ENCODE measurements at places on chromosomes 6 and 20. TPM values are rescaled to one million over a fixed set of nuclear protein-coding genes. Genes with fewer than 3 reads are reported as not detected.

Gene LY6G6F
- total RNA-seq = not detected

Gene GGT7
- 12.7 TPM for total RNA-seq

Gene PTCRA
- total RNA-seq = not detected

Gene ALDH8A1
- 0.29 TPM for total RNA-seq

Gene EPHA7
- not detected for total RNA-seq

Gene LPIN3
- total RNA-seq = 10.3 TPM

Gene TCEA2
- 31.5 TPM for total RNA-seq

Gene UBE3D
- total RNA-seq = 9.7 TPM

Gene TCF15
- not detected for total RNA-seq

Gene RGS17
- 1.4 TPM for total RNA-seq

Gene RAB22A
- total RNA-seq = 26.2 TPM

Gene EYS
- total RNA-seq = under 0.01 TPM

Gene UNC5CL
- under 0.01 TPM for total RNA-seq

Gene DZANK1
- total RNA-seq = 1.5 TPM

DNA sequence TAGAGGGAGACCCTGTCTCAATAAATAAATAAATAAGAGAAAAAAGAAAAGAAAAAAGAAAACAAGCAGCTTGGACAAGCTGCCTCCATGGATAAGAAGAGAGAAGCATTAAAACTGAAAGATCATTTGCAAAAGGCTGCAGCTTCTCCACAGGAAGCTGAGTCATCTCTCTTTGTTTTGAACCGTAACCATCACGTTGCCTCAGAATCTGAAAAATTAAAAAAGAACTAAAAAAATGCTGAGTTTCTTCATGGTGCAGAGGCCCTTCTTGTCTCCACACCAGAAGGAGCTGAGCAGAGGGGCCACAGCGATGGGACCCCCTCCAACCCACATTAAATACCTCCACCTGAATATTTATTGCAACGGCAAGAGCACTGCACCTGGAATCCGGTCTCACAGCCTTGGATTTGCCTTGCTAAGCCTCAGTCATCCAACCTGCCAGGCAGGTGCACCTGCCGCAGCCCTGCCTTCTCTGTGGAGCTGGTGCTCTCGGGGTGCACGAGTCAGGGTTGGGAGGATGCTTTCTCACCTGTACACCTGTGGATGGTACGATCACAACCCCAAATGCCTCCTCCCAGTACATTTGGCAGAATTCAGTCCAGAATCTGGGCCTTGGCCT, 28.1 kb downstream of the TOX2 start:
- peak; percentile 92 for DNase-seq
- no peak overlapping the region for H3K4me3 ChIP-seq
- no peaks in the 10 kb centered on the region for H3K36me3 ChIP-seq
- H3K27me3 ChIP-seq = no peaks in the 10 kb centered on the region

GRCh38 chr6:6007366-6008088, 802 bp upstream of the NRN1 start:
- peak overlapping the region; percentile 77 for H3K4me3 ChIP-seq
- H3K27me3 ChIP-seq = peaks cover 58% of the 10 kb centered on the region
- peak; percentile 85 for DNase-seq

GRCh38 chr20:54122189-54122588, 51.6 kb downstream of the CYP24A1 start:
- H3K4me3 ChIP-seq = no peak overlapping the region
- DNase-seq = peak; percentile 72
- H3K36me3 ChIP-seq = no peaks in the 10 kb centered on the region

DNA sequence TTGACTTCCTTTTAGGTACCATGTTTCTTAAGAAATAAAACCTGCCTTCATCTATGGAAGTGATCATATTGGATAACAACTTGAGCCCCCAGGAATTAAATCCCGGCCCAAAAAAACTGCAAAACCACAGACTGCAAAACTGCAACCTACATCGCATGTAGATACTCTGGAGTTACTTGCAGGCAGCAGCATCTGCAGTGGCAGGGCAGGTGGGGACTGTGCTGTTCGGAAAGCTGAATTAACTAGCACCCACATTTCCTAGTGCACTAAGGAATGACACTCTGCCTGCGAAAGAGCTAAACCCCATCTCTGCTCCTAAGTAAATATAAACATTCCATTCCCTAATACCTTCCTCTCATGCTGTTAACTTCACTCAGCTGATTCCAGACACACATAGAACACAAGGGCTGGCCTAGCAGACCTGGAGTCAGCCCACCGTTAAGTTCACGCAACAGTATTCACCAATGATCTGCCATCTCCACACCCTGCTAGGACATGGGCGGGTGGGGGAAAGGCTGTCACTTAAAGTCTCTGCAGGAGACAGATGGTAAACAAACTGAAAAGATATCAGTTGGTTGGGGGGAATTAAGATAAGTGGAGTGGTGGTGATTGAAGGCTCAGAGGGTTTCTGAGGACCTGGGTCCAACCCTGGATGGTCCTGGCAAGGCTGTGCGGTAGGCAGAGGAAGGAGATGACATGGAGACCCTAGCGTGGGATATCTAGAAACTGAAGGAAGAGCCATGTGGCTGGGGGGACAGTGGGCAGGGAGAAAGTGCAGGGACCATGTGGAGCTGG, 128.4 kb downstream of the SYCP2 start:
- DNase-seq = no peak
- no peak overlapping the region for H3K27ac ChIP-seq
- no peaks in the 10 kb centered on the region for H3K27me3 ChIP-seq
- no peak overlapping the region for H3K4me3 ChIP-seq
- no peaks in the 10 kb centered on the region for H3K4me1 ChIP-seq

DNA sequence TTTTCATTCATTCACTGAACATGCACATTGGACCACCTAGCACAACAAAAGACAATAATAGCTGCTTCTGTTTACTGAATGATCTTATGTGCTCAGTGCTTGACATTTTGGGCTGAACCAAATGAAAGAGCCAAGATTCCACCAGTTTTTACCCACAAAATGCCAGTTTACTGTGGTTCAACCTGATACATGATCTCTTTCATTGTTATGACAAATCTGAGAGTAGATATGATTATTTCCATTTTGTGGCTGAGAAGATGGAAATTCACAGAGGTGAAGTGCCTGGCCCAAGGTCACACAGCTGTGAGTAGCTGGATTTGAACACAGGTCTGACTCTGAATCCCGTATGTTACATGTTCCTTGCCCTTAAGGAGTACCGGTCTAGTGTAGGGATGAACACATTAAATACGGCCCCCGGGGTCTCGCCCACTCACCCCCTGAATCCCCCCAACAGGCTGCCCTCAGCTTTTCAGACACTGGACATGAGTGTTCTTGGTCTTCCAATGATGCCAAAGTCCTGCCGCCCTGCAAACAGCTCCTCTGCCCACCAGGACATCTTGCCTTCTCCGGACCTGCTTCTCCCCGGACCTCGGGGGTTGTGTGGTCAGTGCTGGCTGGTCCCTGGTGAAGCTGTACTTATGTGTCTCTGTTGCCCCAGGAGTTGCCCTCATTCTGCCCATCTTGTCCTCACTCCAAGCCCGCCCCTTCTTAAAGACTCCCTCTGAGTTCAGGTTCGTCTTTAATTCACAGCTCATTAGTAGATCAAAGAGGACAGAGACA, 58.6 kb upstream of the SLC32A1 start:
- no peak for DNase-seq
- no peak overlapping the region for H3K27ac ChIP-seq
- H3K27me3 ChIP-seq = peaks cover 14% of the 10 kb centered on the region
- H3K36me3 ChIP-seq = no peaks in the 10 kb centered on the region
- H3K4me1 ChIP-seq = no peaks in the 10 kb centered on the region
- no peak overlapping the region for H3K4me3 ChIP-seq

GRCh38 chr6:12293931-12294807, 4.0 kb downstream of the EDN1 start:
- peaks cover 40% of the 10 kb centered on the region for H3K4me1 ChIP-seq
- H3K27me3 ChIP-seq = no peaks in the 10 kb centered on the region
- H3K36me3 ChIP-seq = no peaks in the 10 kb centered on the region
- no peak overlapping the region for H3K27ac ChIP-seq
- no peak for DNase-seq

- peaks cover 31% of the 10 kb centered on the region for H3K36me3 ChIP-seq
- H3K27ac ChIP-seq = no peak overlapping the region
- no peaks in the 10 kb centered on the region for H3K27me3 ChIP-seq
- peak; percentile 49 for DNase-seq
- no peak overlapping the region for H3K4me3 ChIP-seq
Observed at GRCh38 chr6:37303891-37304503, 46.1 kb upstream of the TMEM217 start.

- no peaks in the 10 kb centered on the region for H3K36me3 ChIP-seq
- no peaks in the 10 kb centered on the region for H3K27me3 ChIP-seq
- peak; percentile 79 for DNase-seq
- no peak overlapping the region for H3K27ac ChIP-seq
Observed at GRCh38 chr6:4794140-4794707, 18.0 kb downstream of the CDYL start.

GRCh38 chr6:143707697-143708096, 29.9 kb downstream of the PHACTR2 start:
- no peaks in the 10 kb centered on the region for H3K4me1 ChIP-seq
- H3K4me3 ChIP-seq = no peak overlapping the region
- no peaks in the 10 kb centered on the region for H3K36me3 ChIP-seq
- H3K27ac ChIP-seq = no peak overlapping the region
- no peaks in the 10 kb centered on the region for H3K27me3 ChIP-seq

- peaks cover 6% of the 10 kb centered on the region for H3K4me1 ChIP-seq
- no peaks in the 10 kb centered on the region for H3K27me3 ChIP-seq
- no peaks in the 10 kb centered on the region for H3K36me3 ChIP-seq
Observed at GRCh38 chr6:128131036-128131435, 230.2 kb upstream of the THEMIS start.

GRCh38 chr6:90687775-90688380, 101.0 kb upstream of the MAP3K7 start:
- H3K27ac ChIP-seq = no peak overlapping the region
- H3K36me3 ChIP-seq = no peaks in the 10 kb centered on the region
- no peak overlapping the region for H3K4me3 ChIP-seq
- no peak for DNase-seq
- no peaks in the 10 kb centered on the region for H3K4me1 ChIP-seq
- no peaks in the 10 kb centered on the region for H3K27me3 ChIP-seq

DNA sequence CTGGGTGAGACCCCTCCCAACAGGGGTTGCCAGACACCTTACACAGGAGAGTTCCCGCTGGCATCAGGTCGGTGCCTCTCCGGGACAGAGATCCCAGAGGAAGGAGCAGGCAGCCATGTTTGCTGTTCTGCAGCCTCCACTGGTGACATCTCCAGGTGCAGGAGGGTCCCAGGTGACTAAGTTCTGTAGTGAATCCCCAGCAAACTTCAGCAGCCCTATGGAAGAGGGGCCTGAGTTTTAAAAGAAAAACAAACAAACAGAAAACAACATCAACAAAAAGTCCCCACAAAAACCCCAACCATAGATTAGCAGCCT, 515.1 kb downstream of the FRK start:
- H3K36me3 ChIP-seq = no peaks in the 10 kb centered on the region
- H3K27ac ChIP-seq = no peak overlapping the region
- H3K4me1 ChIP-seq = no peaks in the 10 kb centered on the region
- no peak overlapping the region for H3K4me3 ChIP-seq

DNA sequence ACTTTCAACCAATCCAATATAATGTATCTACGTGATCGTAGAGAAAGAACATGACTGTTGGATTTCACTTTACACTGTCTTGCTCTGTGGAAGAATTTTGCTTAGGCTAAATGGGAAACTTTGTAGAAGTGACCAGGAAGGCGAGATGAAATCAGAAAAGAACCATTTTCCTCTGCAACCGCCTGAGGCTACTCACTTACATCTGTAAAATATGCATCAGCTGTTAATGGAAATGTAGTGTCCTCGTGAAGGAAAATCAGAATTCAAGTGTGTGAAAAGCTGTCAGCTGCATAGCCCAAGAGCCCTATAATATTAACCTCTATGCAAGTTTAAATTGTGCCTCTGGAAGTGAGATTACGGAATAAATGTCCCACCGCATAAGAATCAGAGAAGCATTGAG, 277.9 kb downstream of the C6orf118 start:
- no peaks in the 10 kb centered on the region for H3K27me3 ChIP-seq
- H3K4me1 ChIP-seq = no peaks in the 10 kb centered on the region
- H3K36me3 ChIP-seq = no peaks in the 10 kb centered on the region
- no peak overlapping the region for H3K27ac ChIP-seq
- no peak overlapping the region for H3K4me3 ChIP-seq
- no peak for DNase-seq

DNA sequence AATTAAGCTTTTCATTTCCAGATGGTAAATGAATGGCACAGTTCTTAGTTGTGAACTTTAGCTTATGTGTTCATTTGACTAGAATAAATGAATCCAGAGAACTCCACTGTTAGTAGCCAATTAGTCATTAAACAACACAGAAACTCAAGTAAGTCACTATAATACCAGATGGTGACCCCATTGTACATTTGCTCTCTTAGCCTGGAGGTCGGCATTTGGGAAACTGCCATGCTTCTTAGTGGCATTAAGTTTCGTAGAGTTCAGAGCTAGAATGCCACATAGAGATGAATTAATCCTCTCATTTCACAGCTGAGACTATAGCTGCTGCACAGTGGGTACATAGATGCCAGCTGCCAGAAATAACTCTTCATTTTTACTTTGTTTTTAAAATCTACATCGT, 10.8 kb upstream of the DTNBP1 start:
- no peaks in the 10 kb centered on the region for H3K4me1 ChIP-seq
- no peak for DNase-seq
- no peaks in the 10 kb centered on the region for H3K36me3 ChIP-seq
- peaks cover 45% of the 10 kb centered on the region for H3K27me3 ChIP-seq

DNA sequence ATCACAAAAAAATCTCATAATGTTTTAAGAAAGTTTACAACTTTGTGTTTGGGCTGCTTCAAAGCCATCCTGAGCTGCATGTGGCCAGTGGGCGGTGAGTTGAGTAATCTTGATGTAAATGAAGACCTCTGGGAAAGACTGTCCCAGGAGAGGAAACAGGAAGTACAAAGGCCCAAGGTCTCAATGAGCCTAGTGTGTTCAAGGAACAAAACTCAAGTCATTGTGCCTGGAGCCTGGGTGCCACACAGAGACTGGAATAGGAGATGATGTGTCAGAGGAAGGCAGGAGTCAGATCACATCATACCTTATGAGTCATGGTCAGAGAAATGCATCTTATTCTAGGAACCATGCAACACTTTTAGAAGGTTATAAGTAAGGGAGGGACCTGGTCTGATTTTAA, 51.5 kb downstream of the COL19A1 start:
- peak; percentile 54 for DNase-seq
- no peak overlapping the region for H3K4me3 ChIP-seq
- no peak overlapping the region for H3K27ac ChIP-seq
- no peaks in the 10 kb centered on the region for H3K27me3 ChIP-seq

DNA sequence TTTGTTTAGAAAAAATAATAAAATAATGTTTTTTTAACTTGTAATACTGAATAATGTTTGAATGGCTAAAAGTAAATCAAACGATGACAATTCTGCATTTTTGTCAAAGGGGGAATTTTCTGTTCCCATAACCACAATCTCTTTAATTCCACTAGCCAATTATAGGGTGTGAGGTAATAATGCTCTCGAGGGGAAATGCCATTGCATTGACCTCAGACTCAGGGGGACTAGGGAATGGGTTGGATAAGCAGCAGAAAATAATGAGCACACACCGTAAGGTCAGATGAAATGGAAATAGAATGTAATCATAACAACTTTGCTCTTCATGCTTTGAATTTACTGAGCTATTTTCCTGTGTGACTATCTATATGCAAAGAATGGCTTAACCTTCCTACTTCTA, 584.7 kb downstream of the RFPL4B start:
- peak; percentile 58 for DNase-seq
- no peaks in the 10 kb centered on the region for H3K27me3 ChIP-seq
- no peak overlapping the region for H3K4me3 ChIP-seq
- H3K4me1 ChIP-seq = peaks cover 26% of the 10 kb centered on the region
